ENCODE measurements at places on chromosomes 16 and 17.

DNA sequence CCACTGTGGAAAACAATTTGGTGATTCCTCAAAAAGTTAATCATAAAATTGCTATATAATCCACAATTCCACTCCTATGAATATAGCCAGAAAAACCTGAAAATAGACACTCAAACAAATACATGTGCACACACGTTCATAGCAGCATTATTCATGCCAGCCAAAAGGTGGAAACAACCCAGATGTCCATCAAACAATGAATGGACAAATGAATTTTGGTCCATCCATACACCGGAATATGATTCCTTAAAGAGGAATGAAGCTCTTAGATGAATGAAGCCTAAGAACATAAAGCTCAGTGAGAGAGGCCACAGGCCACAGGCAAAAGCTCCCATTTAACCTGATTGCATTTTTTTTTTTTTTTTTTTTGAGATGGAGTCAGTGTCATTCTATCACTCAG is 114.6 kb upstream of the TNRC6C start:
- DNase-seq: no peak

DNA sequence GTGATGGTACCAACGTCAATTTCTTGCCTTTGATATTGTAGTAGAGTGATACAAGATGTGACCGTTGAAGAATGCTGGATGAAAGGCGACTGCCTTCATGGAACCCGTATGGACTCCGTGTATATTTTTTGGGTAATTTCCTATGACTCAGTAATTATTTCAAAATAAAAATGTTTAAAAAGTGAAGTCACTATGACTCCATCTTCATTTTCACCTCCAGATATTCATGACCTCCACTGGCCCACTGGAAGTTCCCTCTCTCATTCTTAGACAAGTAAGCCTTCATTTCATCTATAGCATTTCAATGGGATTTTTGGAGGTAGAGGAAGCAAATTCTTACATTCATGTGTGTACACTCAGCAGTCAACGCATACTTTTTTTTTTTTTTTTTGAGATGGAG is 111.8 kb upstream of the NUDT7 start:
- DNase-seq: no peak

- DNase-seq: no peak
These were observed 165.8 kb downstream of the MAF start for GRCh38 chr16:79434771-79435170.

DNA sequence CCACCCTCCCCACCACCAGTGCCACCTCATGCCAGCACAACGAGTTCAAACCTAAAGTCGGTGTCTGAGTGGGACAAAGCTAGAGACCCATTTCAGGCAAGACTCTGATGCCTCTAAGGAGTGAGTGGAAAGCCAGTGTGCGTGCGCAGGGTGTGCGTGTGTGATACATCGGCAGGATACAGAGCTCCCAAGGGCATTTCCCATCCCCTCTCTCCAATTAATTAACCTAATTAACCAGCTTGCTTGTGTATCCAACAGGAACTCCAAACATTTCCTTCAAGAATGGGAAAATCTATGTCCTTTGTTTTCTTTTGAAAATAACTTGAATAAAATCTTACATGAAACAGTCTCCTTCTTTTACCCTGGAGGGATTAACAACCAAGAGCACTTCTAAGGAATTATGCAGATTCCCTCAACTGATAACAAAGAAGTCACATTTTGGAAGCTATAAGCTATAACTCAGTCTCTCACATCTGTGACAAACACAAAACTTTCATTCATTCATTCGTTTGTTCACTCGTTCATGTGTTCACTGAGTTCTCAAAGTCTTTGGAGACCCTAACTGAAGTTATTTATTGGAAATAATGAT is 9.9 kb downstream of the ATPAF2 start:
- DNase-seq: no peak

- DNase-seq: no peak
These were observed 1.1 kb upstream of the ADGRG1 start for GRCh38 chr16:57627184-57627871.

DNA sequence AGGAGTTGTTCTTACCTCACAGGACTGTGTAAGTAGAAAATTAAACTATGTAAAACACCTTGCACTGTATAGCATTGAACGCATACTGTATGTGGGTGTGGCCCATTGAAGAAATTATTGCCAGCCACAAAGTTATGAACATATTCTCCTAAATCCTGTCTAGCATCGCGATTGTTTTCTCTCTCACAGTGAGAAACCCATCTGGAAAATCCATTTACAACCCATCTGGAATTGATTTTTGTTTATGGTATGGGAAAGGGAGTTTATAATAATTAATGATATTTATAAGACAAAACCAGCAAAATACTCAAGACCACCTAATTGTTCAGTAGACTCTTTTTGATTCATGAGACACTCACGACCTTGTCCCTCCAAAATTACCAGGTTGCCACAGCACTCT is 22.1 kb upstream of the MON1B start:
- no peak for DNase-seq

DNA sequence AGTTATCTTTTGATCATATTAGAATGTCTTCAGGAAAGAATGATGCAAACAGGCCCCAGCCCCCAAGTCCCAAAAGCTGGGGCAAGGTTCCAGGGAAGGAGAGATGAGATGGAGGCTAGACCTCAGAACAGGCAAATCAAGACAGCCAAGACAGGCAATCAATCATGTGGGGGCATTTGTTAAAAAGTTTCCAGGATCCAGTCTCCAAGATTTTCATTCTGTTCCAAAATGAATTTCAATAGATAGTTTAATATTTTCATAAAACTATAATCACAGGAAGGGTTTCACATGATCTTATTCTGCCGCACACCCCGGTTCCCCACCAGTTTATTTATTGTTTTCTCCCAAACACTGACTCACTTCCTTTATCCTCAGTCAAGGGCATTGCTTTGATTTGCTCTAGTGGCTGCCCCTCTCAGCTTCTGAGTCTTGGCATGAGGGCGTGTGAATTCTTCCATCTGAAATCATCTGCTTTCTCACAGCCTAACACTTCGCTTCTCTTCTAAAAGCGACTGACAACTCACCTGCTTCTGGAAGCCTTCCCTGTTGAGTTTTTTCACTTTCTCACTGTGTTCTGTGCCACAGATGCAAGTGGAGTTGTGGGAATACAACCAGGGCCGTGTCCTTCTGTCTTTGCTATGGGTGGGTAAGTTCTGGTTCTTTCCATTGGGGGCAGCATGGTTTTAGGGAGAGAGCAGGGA is 12.2 kb upstream of the TERF2 start:
- peak; percentile 14 for DNase-seq

GRCh38 chr16:64864232-64864809 is 257.5 kb downstream of the CDH11 start:
- DNase-seq: peak; percentile 96
